Chondrocyte (in vitro differentiated cells): ENCODE measurements at places on chromosomes 16 and 17. TPM values are rescaled to one million over a fixed set of nuclear protein-coding genes. Genes with fewer than 3 reads are reported as not detected.
A peak's percentile ranks its signal among the peaks of the same experiment; 100 is the strongest.

- DNase-seq: no peak
- peak overlapping the region; percentile 59 for H3K4me3 ChIP-seq
- peaks cover 14% of the 10 kb centered on the region for H3K27me3 ChIP-seq
Measured at GRCh38 chr17:21513012-21513570, 136.9 kb downstream of the KCNJ12 start.

The ABCC3 gene
- total RNA-seq: 1.9 to 16.0 TPM (median 2.8 TPM) in 3 replicates

DNA sequence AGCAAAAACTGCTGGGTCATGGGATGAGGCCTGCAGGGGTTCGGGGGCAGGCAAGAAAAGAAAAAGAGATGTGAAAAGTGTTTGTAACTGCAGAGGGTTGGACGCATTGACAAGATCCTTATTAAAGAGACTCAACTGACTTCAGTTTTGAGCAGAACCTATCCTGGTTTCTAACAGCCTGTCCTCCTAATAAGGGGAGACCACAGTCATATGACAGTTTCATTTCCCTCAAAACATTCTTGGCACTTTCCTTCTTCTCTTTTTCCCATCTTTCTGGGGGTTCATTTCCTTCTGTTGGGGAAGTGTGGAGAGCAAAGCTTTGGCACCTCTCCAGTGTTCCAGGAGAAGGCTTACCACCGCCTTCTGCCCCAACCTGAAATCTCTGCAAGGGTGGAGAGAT is 118.5 kb downstream of the MAF start:
- H3K4me3 ChIP-seq: no peak overlapping the region
- peaks cover 19% of the 10 kb centered on the region for H3K27me3 ChIP-seq
- no peak overlapping the region for H3K27ac ChIP-seq
- DNase-seq: no peak
- H3K4me1 ChIP-seq: no peaks in the 10 kb centered on the region

The KRTAP4-8 gene
- total RNA-seq: not detected in 3 replicates

DNA sequence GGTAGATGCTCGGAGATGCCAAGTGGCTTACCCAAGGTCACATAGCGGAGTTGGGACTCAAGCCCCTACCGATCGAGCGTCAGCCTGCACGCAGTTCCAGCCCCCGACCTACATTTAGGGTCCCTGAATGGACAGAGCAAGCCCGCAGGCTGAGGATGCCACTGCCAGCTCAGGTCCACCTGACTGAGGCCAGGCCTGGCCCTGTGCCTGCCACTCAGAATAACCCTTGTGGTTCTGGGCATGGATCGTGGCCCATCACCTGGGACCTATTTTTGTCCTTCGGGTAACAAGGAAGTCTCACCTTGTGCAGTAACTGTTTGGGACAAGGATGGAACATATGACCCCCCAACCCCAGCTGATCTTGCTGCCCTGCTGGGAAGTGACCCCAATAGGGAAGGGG is 17.1 kb downstream of the CDH16 start:
- no peak overlapping the region for H3K27ac ChIP-seq
- no peaks in the 10 kb centered on the region for H3K36me3 ChIP-seq
- no peaks in the 10 kb centered on the region for H3K27me3 ChIP-seq

DNA sequence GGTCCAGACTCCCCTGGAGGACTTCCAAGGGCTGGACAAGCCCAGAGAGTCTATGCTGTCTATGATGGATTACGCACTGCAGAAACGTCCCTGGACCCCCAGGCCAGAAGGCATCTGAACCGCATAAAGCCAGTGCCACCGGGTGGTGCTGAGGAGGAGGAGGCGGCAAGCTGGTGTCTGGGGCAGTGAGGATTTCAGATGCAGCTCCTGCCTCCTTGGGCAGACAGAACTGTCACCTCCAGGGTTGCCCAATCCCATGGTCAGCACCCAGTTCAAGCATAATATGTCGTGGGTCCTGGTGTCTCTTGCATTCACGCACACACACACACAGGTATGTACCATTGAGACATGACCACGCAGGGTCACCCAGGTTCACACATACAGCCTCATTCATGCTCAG is 25.6 kb downstream of the RAP1GAP2 start:
- DNase-seq: no peak
- no peaks in the 10 kb centered on the region for H3K4me1 ChIP-seq
- H3K36me3 ChIP-seq: no peaks in the 10 kb centered on the region
- no peak overlapping the region for H3K27ac ChIP-seq

DNA sequence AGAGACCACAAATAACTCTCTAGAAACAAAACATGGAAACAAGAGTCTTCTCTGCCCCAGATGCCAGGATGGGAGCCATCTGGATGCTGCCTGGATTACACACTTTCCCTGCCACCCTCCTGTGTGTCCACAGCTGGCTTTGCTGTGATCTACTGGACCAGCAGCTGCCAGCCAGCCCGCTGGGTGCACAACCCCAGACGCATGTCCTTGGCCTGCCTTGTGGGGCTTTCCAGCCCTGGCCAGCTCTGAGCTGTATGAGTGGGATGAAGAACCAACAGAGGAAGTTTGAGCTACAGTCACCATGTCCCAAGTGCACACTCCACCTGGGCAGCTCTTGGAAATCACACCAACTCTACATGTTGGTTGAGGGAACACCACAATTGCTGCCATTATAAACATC is 57.0 kb upstream of the TNRC6C start:
- H3K4me3 ChIP-seq: no peak overlapping the region
- peaks cover 60% of the 10 kb centered on the region for H3K27me3 ChIP-seq
- no peaks in the 10 kb centered on the region for H3K4me1 ChIP-seq
- DNase-seq: no peak
- H3K36me3 ChIP-seq: no peaks in the 10 kb centered on the region

DNA sequence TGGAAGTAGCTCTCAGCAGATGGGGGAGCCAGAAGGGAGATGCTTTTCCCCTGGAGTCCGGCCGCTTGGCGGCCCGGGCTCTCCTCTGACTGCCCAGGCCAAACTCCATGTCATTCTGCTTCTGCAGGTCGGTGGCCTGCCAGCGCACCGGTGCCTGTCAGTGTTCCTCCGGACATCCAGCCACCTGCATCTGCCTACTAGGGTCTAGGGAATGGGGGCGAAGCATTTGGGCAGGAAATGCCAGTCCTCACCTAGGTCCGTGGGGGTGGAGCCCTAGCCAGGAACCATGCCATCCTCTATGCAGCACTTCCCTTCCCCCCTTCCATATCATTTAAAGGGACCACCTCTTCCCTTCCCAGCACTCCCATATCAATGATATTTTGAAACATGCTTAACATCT is 34.2 kb downstream of the GJC1 start:
- no peak for DNase-seq
- H3K27ac ChIP-seq: peak overlapping the region; percentile 98
- H3K36me3 ChIP-seq: peaks cover 2% of the 10 kb centered on the region
- H3K4me3 ChIP-seq: peak overlapping the region; percentile 57

The ZNHIT3 gene
- total RNA-seq: 24.7 to 25.9 TPM (median 25.2 TPM) in 3 replicates

The ABCA8 gene
- 1.5 to 21.0 TPM (median 2.4 TPM) in 3 replicates for total RNA-seq

DNA sequence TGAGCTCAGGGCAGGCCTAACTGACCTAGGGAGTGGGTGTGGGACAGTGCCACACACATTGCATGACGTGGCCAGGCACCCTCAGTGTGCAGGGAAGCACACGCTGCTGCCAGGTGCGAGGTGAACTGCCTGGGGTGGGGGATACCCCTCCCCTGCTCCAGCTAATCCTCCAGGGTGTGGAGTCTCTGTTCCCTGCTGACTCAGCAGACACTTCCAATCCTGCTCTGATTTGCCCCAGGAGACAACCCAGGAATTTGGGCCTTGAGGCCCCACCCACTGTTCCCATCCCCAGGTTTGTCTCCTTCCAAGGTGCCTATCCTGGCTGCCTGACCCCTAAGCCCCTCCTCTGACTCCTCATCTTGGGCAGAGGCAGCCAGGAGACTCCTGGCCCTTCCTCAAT is 10.7 kb downstream of the DLX3 start:
- peak; percentile 59 for DNase-seq
- peaks cover 7% of the 10 kb centered on the region for H3K4me1 ChIP-seq
- no peaks in the 10 kb centered on the region for H3K36me3 ChIP-seq

The CHRNE gene
- 0.22 to 0.35 TPM in 2 of 3 replicates, not detected in the other for total RNA-seq

The NOG gene
- 1.4 to 2.0 TPM (median 1.4 TPM) in 3 replicates for total RNA-seq

GRCh38 chr17:27384261-27384701 is 72.0 kb upstream of the KSR1 start:
- no peak overlapping the region for H3K4me3 ChIP-seq
- peak overlapping the region; percentile 92 for H3K27ac ChIP-seq
- H3K27me3 ChIP-seq: no peaks in the 10 kb centered on the region
- peak; percentile 81 for DNase-seq
- peaks cover 47% of the 10 kb centered on the region for H3K4me1 ChIP-seq

GRCh38 chr16:58843675-58844074 is 109.6 kb upstream of the GOT2 start:
- DNase-seq: no peak
- no peaks in the 10 kb centered on the region for H3K36me3 ChIP-seq
- H3K4me1 ChIP-seq: no peaks in the 10 kb centered on the region

The KRTAP4-9 gene
- total RNA-seq: not detected in 3 replicates

GRCh38 chr17:49132699-49133364 is at the start of gene B4GALNT2:
Gene B4GALNT2, plus strand, starts transcription at chr17:49132769. Its CDS starts 24 bp downstream, at chr17:49132793.
- peak within 1 kb of the TSS; percentile 69 for H3K4me3 ChIP-seq
- peaks cover 17% of the 10 kb centered on the region for H3K36me3 ChIP-seq
- H3K27ac ChIP-seq: peak within 1 kb of the TSS; percentile 45
- peaks cover 42% of the 10 kb centered on the region for H3K27me3 ChIP-seq
- DNase-seq: no peak

DNA sequence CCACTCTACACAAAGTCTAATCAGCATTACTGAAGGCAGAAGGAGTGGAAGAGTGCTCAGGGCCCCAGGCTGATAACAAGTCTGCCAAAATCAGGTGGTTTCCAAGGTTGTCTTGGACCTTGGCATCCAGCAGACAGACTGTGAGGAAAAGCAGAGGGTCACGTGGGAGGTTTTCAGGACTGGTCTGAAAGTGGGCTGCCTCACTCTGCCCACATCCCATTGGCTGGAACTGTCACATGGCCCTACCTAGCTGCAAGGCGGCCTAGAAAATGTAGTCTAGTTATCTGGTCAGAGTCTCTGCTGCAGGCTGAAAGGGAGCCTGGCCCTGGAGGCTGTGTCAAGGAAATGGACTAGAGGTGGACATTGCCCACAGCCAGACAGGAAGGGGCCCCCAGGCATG is 310.7 kb upstream of the ASIC2 start:
- no peaks in the 10 kb centered on the region for H3K4me1 ChIP-seq
- peaks cover 14% of the 10 kb centered on the region for H3K27me3 ChIP-seq
- no peak overlapping the region for H3K27ac ChIP-seq
- no peaks in the 10 kb centered on the region for H3K36me3 ChIP-seq

GRCh38 chr17:30291543-30292285 is at the start of gene BLMH:
Gene BLMH, minus strand, starts transcription at chr17:30291944. Its CDS starts 125 bp downstream, at chr17:30291819.
- H3K27me3 ChIP-seq: no peaks in the 10 kb centered on the region
- H3K36me3 ChIP-seq: peaks cover 4% of the 10 kb centered on the region
- H3K27ac ChIP-seq: peak within 1 kb of the TSS; percentile 77
- H3K4me1 ChIP-seq: peaks cover 21% of the 10 kb centered on the region
- DNase-seq: peak; percentile 93

DNA sequence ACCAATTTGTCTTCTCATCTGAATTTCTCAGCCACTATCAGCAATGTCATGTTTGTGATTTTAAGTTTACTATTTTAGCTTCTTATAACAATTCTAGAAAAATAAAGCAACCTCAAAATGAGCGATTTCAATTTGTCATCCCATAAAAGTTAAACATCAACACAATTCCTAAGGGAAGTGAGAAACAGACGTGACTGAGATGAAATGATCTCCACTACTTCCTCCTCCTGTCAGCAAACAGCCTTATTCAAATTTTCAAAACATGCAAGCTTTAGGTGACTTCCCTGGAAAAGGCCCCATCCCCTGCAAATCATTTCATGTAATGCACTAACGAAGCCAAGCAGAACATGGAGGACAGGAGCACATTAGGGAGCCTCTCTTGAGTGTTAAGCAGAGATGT is 64.9 kb downstream of the ZNF652 start:
- H3K27me3 ChIP-seq: no peaks in the 10 kb centered on the region
- H3K36me3 ChIP-seq: peaks cover 14% of the 10 kb centered on the region
- DNase-seq: no peak
- no peak overlapping the region for H3K4me3 ChIP-seq
- no peak overlapping the region for H3K27ac ChIP-seq
- no peaks in the 10 kb centered on the region for H3K4me1 ChIP-seq

The TPSB2 gene
- not detected in 3 replicates for total RNA-seq

- DNase-seq: no peak
- H3K27me3 ChIP-seq: peaks cover 4% of the 10 kb centered on the region
- no peaks in the 10 kb centered on the region for H3K36me3 ChIP-seq
- no peak overlapping the region for H3K27ac ChIP-seq
- peaks cover 8% of the 10 kb centered on the region for H3K4me1 ChIP-seq
- H3K4me3 ChIP-seq: no peak overlapping the region
Measured at GRCh38 chr16:46986438-46986837, 13.0 kb upstream of the DNAJA2 start.

DNA sequence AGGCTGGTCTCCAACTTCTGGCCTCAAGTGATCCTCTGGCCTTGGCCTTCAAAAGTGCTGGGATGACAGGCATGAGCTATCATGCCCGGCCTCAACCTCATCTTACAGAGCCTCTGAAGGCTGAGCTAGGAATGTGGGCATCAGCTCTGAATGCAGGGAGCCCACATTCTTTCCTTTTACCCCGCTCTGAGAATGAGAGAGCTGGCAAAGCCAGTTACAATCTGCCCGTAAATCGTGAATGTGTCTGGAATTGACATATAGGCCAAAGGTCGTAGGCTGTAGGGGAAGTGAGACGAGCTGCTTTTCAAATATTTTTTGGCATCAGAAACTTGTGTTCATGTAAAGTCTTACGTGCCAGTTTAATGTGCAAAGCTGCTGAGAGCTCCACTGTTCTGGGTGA is 4.5 kb downstream of the TMEM238L start:
- no peaks in the 10 kb centered on the region for H3K27me3 ChIP-seq
- H3K27ac ChIP-seq: no peak overlapping the region
- H3K36me3 ChIP-seq: no peaks in the 10 kb centered on the region
- no peak for DNase-seq
- H3K4me3 ChIP-seq: no peak overlapping the region
- H3K4me1 ChIP-seq: no peaks in the 10 kb centered on the region

GRCh38 chr16:70697594-70698170 is 11.8 kb upstream of the MTSS2 start:
- DNase-seq: no peak
- H3K4me3 ChIP-seq: no peak overlapping the region
- peaks cover 4% of the 10 kb centered on the region for H3K36me3 ChIP-seq
- no peaks in the 10 kb centered on the region for H3K27me3 ChIP-seq

The CDR2L gene
- 32.7 to 51.1 TPM (median 51.0 TPM) in 3 replicates for total RNA-seq

DNA sequence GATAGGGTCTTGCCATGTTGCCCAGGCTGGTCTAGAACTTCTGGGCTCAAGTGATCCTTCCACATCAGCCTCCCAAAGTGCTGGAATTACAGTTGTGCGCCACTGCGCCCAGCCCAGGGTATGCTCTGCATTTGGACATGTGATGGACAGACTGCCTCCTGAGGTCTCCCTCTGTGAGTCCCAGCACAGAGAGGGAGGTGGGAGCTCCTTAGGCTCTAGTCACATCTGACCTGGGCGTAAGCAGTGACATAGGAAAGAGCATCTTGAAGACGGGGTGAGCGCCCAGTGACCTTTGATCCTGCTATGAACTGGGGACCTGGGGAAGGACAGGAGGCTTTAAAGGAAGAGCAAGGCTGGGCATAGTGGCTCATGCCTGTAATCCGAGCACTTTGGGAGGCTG is 2.2 kb upstream of the GFAP start:
- no peak overlapping the region for H3K4me3 ChIP-seq
- peak; percentile 56 for DNase-seq
- H3K4me1 ChIP-seq: peaks cover 33% of the 10 kb centered on the region
